Dorsolateral prefrontal cortex (tissue), 122 donors: ENCODE measurements at places on chromosomes 5 and 9.

DNA sequence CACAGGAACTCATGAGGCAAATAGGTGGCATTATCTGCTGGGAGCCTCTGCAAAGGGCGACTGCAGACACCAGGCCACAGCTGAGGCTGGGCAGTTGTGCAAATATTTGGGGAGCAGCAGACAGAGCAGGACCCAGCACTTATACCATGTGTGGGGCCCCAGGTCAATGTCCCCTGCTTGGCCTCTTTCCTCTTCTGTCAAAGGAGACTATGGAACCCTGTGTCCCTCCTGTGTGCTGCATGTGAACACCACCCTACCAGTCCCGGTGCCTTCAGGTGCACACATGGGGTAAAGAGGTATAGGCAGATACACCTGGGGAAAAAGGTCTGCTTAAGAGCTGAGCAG is 50.8 kb downstream of the ROR2 start:
- DNase-seq, result no peak

DNA sequence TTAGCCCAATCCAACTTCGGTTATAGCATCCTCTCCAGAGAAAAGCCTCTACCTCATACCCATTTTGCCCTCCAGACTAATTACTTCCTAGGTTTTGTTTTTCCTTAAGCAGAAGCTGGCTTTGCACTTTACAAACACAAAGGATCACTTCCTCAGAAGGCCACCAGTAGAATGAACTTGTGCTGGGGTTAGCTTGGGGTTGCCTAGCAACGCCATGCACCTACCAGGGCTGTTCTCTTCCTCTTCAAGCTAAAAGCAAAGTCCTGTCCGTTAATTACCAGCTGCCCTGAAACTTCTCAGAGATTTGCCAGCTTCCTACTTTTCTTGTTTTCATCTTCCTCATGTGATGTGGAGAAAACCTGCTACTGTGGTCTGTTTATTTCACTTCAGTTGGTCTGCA is 132.0 kb upstream of the WWC1 start:
- DNase-seq, result no peak

- DNase-seq, result no peak
Observed at GRCh38 chr5:77311214-77311571, 100.7 kb downstream of the PDE8B start.

GRCh38 chr9:32867026-32867425 is 83.7 kb downstream of the TMEM215 start:
- DNase-seq, result no peak
